Stimulated activated naive CD8-positive, alpha-beta T cell treated with anti-CD3 and anti-CD28 coated beads, Interleukin-15, amount 100 ng/mL, for 72 hours (primary cell): ENCODE measurements at places on chromosomes 3 and 15.
A peak's percentile ranks its signal among the peaks of the same experiment; 100 is the strongest.

GRCh38 chr3:23390446-23390845, 187.3 kb downstream of the UBE2E2 start:
- DNase-seq, result no peak

DNA sequence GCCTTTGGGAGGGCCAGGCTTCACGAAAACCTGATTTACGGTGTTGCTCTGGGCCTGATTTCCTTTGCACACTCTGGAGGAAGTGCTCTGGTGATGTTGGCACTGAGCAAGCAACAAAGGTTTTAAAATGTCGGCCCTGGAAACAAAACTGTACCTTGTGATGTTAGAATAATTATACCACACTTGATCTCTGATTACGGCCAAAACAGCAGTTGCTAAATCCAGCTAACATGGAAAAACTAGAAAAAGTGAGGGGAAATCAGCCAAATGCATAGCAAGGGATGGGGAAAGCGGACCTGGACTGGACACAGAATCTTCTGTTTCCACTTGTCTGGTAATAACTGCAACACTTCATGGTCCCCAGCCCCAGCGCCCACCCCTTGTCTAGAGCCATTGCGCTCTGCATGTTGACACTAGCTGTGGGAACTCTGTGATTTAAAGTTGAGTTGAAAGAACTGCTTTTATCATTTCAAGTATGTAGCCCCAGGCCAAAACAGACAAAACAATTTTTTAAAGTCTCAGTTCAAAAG, 120.1 kb downstream of the VGLL4 start:
- DNase-seq, result no peak

- no peak for DNase-seq
Observed at GRCh38 chr3:195757438-195757770, 36.6 kb downstream of the MUC20 start.

- no peak for DNase-seq
Observed at GRCh38 chr3:35751207-35751606, 111.9 kb downstream of the ARPP21 start.

GRCh38 chr3:186570941-186571643, 572 bp downstream of the DNAJB11 start:
- DNase-seq, result no peak

DNA sequence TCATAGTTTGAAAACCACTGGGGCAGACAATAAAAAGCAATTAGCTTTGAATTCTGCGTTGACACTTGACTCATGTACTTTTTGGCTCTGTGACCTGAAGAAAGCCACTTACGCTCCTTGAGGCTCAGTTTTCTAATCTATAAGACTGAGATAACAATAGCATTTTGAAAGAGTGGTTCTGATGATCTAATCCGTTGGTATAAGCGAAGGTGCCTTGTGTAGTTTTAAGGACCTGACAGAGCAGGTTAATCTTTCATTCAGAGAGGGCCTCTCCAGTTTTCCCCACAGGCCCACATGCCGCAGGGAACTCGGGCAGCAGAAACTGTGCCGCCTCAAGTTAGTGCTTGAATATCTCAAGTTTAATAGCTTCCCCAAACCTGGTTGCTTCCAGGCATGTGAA, 306.0 kb upstream of the GBE1 start:
- no peak for DNase-seq

DNA sequence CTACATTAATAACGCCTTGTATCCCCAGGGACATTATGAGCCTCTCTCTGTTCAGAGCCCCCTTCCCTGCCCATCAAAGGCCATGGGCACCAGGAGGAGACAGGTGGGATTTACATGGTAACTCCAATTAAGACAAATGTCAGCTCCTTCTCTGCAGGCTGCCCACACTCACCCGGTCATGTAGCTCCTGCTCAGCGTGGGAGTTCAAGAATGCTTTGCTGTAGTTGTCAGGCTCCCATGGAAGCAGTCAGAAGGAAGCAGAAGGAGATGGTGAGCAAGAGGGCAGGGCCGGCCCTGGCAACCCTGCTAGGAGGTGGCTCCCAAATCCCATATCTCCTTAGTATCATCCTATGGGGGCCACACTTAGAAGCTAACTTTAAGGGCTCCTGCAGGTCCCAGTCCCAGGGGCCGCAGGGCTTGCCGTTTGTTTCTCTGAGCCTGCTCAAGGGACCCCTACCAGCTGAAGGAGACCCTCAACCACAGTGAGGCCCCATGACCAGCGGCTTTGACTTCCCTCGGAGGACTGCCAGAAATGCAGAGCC, 218.4 kb upstream of the TLE3 start:
- no peak for DNase-seq

DNA sequence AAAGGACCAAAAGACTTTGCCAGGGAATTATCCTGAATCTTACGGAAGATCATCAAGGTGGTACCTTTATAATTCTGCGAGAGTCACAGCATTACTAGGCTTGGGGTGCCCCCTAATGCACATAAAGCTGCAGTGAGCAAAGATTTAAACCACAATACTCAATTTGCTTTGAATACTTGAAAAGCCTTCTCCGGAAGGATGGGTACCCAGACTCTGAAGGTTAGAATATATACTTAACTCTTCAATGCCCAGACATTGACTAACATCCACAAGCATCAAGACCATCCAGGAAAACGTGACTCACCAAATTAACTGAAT, 117.8 kb upstream of the KCNH8 start:
- DNase-seq, result peak; percentile 9

GRCh38 chr3:19541284-19541683, 392.7 kb downstream of the EFHB start:
- DNase-seq, result no peak

DNA sequence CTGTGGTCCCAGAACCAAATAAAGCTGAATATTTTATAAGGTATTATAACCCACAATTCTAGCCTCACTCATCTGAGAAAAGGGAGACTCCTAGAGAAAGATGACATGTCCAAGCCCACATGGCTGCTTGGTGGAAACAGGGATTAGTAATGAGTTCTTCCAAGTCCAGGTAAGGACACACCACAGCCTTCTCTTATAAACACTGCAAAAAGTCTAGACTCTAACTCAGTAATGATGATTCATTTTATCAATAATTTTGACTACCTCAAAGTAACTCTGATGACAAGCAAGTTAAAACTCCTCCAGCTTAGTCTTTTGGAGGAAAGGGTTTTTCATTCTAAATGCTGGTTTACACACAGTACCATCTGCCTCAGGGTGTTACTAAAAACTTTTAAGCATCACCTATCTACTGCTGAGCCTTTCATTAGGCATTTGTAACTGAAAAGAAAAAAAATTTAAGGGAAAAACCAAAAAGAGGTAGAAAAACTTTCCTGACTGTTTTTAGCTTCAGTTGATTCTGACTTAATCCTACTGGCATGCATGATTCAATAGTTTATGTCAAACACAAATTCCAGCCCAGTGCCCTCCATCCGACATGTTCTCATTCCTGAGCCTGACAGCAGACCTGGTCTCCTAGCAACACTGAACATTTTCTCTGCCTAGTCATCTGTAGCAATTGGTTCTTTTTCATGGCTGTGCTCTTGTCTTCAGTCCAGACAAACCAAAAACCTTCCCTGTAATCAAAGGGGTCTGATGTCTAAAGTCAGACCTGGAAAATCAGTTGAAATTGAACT, 43.9 kb downstream of the P3H2 start:
- DNase-seq, result no peak

- DNase-seq, result no peak
Observed at GRCh38 chr3:138971766-138972320, 24.8 kb downstream of the FOXL2NB start.

GRCh38 chr15:95953032-95953431, 377.5 kb upstream of the NR2F2 start:
- DNase-seq, result no peak

DNA sequence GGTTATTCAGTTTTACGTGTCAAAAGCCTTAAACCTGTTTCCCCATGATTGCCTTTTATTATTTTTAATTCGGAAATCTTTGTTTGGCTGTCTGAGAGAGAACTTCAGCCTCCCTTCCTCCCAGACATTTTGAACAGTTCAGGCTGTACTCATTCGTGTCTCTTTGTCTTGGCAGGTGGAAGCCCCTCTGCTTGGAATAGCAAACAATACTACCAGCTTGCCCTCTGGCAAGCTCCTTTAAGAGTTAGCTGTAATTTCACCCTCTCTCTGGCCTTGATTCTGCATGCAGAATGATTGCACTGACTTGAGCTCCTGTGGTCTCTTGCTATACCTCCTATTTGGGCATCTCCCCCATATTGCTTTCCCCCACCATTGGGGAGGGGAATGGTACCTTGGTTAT, 11.7 kb downstream of the IGF1R start:
- DNase-seq, result no peak

- DNase-seq, result peak; percentile 82
Observed at GRCh38 chr15:65318870-65319356, 14.4 kb downstream of the RNU5B-1 start.

DNA sequence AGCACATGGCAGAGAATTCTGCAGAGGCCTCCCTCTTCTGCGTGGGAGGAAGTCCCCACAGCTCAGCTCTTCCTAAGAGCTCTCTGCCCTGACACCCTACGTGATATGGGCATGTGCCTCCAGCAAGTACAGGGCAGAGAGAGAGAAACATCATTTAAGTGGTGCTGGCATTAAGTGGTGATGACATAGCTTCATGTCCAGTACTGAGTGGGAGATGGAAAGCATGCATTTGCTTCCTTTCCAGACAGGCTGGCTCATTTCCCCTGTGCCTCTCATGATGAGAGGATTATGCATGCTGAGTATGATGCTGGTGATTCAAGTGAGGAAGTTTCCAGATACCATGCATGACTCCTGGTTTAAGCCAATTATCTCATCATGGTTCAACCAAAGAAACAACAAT, 26.9 kb downstream of the BFSP2 start:
- no peak for DNase-seq

GRCh38 chr3:150080058-150080730, 109.5 kb upstream of the PFN2 start:
- no peak for DNase-seq

DNA sequence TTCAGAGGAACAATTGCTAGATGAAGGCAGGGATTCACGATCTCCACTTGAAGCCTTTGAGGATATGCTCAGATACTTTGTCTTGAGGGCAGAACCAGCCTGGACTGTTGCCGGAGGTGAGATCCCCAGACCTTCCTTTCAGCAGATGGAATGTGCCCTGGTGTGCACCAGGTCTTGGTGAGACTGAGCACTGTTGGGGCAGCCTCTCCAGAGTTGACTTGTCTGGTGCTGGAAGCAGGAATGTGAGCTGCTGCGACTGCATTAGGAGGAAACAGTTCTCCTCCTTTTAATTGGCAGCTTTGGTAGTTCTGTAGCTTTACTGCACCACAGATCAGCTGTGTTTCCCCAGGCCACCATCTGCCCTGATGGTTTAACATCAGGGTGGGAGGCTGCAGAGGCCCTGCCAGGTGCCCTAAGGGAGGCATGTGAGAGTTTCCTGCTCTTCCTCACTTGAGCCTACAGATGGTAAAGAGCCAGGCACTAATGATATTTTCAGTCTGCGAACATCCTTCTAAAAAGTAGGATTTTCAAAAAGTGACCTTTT, 58.5 kb downstream of the CTDSPL start:
- no peak for DNase-seq

GRCh38 chr15:100714034-100714748, 111.8 kb downstream of the ASB7 start:
- DNase-seq, result no peak
